ENCODE measurements at places on chromosomes 2 and 18.

- no peak for DNase-seq
These were observed 84.5 kb downstream of the FAM228A start for GRCh38 chr2:24259316-24259715.

DNA sequence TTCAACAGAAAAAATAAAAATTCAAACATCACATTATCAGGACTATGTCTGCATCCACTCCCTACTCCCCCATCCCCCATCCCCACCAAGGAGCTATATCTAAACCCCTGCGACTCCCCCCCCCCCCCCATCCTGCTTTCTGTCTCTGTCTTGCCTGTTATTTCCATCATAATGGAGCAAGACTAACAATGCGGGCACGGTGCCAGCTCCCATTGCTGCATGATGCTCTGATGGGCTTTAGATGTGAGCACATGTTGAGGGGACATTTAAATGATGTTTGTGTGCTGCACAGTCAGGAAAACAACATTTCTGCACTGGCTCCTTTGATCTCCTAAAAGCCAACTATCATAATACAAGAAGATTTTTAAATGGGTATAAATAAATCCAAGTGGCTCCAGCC, 644.2 kb upstream of the SETBP1 start:
- DNase-seq, result no peak

- DNase-seq, result no peak
These were observed 39.9 kb downstream of the DNAH6 start for GRCh38 chr2:84556190-84556589.

- DNase-seq, result no peak
These were observed 266.8 kb upstream of the LYPD1 start for GRCh38 chr2:132936791-132937190.

DNA sequence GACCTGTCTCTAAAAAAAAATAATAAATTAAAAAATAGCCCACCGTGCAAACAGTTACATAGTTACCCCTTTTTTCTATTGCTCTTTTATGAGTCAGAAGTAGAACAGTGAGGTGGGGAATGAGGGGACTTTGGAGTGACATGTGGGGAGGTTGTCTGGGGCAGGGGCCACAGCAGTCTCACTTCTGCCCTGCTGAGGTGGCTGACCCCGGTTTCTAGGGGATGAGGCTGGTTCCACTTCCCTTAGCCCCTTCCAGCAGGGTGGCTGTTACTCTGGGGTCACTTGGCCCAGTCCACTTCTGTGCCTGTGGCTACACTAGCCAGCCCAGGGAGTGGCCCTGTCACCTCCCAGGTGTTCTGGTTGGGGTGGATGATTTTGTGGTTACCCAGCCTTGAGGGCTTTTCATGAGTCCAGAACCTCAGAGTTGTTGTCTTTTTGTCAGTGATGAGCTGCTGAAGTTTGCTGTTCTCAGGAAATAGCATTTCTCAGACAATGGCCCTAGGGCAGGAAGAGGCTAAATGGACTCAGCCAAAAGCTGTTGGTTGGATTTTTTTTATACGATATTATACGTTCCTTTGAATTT, 28.0 kb upstream of the SCLY start:
- DNase-seq, result no peak
